ENCODE measurements at places on chromosomes 7 and 10.

- no peak for DNase-seq
These were observed 3.3 kb downstream of the SEMA3A start for GRCh38 chr7:84191261-84191660.

DNA sequence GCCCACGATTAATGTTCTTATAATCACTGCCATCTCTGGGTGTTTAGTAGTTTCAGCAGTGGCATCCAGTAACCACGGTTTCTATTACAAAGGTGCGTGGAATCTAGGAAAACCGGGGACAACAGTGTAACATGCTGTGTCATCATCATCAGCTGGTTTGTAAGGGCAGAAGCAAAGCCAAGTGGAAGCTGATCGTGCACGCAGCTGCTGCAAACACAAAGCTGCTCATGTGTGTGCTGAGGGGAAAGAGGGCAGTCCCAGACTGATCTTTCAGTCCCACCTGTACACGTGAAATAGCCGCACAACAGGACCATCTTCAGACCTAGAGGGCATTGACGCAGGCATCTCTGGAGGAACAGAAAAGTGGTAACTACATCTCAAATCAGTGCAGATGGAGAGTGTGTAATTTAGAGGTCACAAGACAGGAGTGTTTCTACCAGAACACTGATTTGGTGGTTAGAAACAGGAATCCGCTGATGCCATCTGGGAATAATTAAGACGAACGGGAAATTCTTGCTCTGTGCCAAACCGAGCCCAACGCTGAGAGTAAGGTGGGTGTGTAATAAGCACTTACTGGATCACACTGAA lies 13.4 kb downstream of the ANKRD16 start:
- DNase-seq: no peak

GRCh38 chr10:102661658-102662028 lies 17.4 kb downstream of the TRIM8 start:
- no peak for DNase-seq

- DNase-seq: no peak
These were observed 251.5 kb downstream of the LRMDA start for GRCh38 chr10:75682649-75683557.

DNA sequence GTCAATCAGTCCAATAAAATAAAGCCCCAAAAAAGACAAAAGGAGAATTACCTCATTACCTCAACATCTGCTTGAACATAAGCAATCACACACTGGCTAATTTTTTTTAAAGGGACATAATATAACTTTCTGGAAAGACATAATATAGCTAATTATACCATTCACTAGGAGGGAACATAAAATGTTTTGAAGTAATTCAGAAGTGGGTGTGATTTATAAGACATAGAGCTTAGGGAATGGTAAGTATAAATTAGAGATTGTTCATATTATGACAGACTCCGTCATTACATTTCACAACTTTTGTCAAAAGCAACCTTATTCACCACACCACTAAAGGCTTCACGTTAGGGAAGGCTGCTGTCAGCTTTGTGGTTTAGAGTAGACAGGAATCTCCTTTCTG lies 3.8 kb downstream of the SHTN1 start:
- no peak for DNase-seq

DNA sequence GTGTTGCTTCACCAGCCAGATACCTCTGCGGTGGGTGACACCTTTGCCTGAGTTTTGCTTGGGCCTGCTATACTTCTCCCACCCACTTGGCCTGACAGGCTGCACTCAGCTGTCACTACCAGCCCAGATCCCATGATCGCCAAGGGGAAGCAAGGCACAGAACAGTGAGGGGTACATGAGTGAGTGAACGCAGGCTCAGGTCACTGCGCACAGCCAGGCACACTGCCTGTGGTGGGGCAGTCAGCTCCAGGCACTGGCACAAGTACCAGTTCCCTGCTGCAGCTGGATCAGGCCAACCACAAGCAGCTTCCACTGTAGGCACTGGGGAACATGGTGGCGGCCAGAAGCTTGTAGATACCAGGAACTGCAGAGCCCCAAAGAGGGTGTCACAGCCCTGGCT lies 441.9 kb upstream of the GRM3 start:
- DNase-seq: no peak
